Naive B cell (primary cell): ENCODE measurements at places on chromosomes 1 and 21.

GRCh38 chr1:46134660-46135331 lies 2.4 kb upstream of the PIK3R3 start:
- DNase-seq = no peak

GRCh38 chr21:29256126-29256910 lies 42.4 kb upstream of the BACH1 start:
- no peak for DNase-seq

DNA sequence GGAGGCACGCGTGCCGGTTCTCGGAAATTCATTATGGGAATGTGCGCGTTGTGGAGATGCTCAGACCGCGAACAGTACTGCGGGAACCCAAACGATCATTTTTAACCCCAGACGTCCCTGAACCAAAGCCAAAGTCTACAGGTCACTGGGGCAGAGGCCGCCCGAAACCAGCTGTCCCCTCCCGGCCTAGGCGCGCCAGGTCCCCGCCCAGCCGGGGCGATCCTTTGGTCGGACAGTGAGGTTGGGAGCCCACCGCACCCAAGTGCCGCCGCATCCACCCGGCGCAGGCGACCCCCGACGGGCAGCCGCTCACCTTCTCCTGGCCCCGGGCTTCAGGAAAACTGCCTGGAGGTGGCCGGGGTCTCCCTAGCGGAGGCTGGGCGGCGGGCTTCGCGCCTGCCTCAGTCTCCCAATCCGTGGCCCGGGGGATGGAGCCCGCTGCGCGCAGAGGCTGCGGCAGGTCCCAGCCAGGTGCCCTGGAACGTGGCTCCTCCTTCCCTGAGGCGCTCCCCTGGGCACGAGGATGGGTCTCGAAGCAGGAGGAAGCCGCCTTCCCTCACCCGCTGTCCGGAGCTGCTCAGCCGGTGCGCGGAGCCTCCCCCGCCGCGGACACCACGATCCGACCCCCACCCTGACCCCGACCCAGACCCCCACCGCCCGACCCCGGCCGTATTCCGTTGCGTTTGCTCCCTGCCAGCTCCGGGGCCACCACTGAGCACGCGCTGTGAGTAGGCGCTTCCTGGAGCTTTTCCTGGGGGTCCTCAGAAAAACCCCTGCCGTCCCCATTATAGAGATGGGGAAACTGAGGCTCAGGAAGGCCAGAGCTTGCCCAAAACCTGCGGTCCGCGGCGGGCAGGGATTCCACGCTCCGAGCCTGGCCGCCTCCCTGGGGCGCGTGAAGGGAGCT lies 8.1 kb upstream of the SLX9 start:
- peak; percentile 30 for DNase-seq

GRCh38 chr1:160862203-160863060 lies at the start of gene CD244:
Gene CD244, minus strand, starts transcription at chr1:160862887. Its CDS starts 210 bp downstream, at chr1:160862677.
- no peak for DNase-seq

GRCh38 chr1:204944662-204945061 lies 74.0 kb downstream of the NFASC start:
- DNase-seq = no peak

DNA sequence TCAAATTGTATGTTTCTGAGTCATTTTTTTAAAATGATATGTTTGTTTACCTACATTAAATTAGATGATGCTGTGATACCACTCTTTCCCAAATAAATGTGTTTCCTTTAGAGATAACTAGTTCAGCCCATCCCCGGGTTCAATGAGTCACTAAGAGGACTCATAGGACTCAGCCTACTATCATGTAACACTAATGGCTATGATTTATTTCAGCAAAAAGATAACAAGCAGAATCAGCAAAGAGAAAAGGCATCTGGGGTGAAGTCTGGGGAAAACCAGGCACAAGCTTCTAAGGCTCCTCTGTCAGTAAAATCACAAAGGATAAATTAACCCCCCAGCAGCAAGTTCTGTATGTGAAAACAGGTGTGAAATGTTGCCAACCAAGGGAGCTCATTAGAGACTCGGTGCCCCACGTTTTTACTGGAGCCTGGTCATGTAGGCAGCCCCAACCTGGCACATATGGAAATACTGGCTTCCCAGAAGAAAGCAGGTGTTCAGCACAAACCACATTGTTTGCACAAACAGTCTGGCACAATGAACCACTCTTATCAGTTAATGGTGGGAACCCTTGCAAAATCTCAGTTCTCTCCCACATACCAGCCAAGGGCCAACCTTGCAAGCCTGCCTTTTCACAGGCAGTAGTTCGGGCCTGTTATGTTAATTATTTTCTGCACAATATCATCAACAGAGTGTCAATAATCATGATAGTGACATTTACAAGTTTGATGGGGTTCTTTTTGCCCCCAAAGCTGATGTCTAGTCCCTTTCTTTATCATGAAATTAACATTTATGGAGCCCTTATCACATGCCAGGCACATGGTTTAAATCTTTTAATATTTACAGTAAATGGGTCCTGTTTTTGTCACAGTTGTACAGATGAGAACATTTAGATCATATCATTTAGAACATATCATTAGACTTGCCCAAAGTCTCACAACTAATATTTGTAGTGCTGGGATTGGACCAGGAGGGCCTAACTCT lies 23.1 kb upstream of the CNN3 start:
- no peak for DNase-seq

DNA sequence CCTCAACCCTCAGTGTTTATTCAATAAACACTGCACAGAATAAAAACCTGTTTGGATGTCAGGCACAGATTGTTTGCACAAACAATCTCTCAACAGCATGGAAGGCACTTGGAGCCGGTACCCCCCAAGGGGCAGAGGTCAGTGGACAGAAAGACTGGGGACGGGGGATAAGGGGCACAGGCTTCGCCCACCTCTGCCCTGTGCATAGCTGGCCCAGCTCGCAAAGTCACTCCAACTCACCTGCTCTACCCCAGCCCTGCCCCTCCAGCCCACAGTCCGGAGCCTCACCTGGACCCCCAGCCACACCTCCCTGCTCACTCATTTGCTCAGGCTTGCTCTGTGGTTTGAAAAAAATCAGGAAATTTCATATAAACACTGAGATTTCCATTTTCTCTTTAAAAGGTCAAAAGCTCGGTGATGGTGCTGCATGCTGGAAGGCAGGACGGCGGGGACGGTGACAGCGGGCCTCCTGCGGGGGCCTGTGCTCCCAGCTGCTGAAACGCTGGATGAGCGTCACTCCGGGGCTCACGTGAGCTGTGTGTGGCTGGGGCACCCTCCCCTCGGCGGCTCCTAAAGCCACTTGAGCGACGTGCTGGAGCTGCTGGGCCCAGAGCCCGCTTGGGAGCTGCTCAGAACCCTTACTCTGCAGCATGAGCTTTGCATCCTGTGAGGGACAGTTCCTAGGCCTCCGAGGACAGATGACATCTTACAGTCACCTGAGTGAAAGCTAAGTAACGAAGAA lies 54.5 kb downstream of the PRDM15 start:
- DNase-seq = no peak

DNA sequence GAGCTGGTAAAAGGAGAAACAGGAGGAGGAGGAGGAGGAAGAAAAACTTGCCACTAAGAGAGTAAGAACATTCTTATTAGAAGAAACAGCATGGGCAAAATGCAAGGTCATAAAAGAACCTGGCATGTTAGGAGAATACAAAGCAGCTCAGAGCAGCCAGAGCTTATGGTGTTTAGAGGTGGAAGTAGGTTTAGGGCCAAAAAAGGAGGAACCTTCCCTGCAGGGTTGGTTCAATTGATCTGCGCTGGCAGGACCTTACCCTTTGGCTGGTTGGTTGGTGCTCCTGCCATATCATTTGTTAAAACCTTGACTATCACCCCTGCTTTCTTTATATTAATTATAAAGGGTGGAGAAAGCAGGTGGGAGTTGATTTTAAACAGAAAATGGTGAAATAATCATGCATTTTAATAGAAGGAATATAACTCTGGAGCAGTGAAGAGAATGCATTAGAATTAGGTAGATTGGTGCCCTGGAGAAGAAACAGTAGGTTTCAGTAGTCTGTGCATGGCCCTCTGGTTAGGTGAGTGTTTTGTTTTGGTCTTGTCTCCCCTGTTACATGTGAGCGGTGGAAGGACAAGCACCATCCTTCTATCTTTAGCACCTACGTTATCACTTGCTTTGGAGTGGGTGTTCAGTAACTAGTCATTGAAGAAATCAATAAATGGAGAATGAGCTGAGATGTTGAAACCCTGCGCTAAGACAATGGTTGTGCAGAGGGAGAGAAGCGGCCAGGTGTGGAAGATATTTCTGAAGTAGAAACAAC lies 110.4 kb upstream of the NGF start:
- DNase-seq = no peak

DNA sequence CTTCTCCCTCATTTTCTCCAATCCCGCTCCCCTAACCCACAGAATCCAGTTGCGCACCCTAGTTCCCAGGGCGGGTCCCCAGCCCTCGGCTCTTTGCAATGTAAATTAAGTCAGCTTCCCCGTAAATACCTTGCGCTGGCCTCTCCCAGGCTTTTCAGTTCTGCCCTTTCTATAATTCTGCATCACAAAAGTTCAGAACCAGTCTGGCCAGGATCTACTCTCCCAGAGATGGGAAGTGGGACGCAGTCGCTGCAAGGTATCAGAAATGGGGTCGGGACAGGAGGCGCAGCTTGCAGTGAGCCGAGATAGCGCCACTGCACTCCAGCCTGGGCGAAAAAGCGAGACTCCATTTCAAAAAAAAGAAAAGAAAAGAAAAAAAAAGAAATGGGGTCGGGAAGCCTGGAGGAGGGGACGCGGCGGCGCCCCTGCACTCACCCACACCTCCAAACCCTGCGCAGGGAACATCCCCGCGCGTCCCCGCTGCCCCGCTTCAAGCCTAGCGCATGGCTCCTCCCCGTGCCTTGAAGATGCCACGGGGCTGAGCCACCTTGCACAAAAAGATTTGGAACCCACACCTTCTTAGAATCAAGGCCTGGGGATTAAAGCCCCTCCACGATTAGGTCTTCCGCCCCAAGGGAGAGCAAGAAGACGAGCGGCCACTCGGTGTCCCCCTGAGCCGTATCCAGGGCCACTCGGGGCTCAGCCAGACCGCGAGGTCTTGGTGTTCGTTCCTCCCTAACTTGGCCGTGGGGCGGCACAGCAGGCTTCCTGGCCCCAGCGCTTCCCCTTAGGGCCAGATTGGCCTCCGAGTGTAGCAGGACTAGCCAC lies 27.2 kb upstream of the ITLN2 start:
- DNase-seq = no peak

- DNase-seq = no peak
These were observed 1.2 kb upstream of the DBT start for GRCh38 chr1:100250807-100251206.

GRCh38 chr1:45914836-45915235 lies 111.4 kb downstream of the MAST2 start:
- no peak for DNase-seq

- no peak for DNase-seq
These were observed 443.1 kb downstream of the TTLL7 start for GRCh38 chr1:83555871-83556270.

- no peak for DNase-seq
These were observed 119.6 kb downstream of the ACTL8 start for GRCh38 chr1:17874710-17875109.

DNA sequence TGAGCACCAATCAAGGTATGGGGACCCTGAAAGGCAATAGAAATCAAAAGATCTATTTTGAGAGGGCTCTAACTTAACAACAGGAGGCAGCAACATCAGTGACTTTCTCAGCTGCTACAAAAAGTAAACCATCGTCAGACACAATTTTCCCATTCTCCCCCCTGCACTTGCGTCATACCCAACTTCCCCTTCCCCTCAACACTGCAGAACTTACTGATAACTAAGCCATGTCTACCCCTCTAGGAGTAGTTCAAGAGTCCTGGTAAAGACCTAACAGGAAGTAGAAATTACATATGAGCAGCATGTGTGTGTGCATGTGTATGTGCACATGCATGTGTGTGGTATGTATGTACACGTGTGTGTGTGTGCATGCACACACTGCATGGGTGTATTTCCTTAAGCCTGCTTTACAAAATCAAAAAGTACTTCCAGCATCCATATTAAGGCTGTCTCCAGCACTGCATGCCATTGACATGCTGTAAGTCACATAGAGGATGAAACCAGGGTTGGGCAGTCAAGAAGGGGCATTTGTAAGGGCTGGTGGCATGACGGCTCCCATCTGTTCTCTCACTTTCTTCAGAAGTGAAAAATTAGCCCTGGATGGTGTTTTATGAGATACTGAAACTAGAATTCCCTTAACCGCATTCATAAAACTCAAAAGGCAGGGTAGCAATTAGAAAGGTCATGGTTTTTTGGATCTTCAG lies 460.1 kb upstream of the RUNX1 start:
- DNase-seq = no peak

DNA sequence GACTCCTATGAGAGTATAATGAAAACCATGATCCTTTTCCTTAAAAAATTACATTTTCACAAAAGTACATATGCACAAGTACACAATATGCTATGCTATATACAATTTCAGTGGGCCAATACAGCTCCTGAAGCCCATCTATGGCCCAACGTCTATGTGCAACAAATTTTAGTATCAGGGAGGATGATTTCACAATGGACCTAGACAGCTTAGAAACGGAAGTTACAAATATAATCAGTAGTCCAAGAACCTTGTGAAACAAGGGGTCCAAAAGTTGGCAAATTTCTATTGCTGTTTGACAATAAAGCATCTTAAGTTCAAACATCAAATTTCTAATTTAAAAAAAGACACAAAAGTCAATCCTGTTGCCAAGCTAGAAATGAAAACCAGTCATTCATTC lies 87.0 kb downstream of the DPYD start:
- DNase-seq = no peak

DNA sequence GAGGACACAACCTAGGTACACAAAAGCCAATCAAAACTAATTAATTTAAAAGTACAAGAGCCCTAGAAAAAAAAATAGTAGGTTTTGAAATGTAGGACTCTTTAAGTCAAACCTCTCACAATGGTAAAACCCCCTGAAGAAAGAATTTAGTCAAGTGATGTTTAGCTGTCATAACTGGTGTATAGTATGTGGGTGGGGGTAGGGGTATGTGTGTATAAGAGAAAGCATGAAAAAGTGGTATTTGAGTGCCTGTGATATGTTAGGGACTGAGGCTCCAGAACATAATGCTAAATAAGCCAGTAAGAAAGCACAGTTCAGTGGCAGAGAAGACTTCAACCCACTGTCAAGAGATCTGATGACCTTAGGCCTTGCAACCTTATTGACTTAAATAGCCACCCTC lies 507.9 kb downstream of the TTLL7 start:
- DNase-seq = no peak

DNA sequence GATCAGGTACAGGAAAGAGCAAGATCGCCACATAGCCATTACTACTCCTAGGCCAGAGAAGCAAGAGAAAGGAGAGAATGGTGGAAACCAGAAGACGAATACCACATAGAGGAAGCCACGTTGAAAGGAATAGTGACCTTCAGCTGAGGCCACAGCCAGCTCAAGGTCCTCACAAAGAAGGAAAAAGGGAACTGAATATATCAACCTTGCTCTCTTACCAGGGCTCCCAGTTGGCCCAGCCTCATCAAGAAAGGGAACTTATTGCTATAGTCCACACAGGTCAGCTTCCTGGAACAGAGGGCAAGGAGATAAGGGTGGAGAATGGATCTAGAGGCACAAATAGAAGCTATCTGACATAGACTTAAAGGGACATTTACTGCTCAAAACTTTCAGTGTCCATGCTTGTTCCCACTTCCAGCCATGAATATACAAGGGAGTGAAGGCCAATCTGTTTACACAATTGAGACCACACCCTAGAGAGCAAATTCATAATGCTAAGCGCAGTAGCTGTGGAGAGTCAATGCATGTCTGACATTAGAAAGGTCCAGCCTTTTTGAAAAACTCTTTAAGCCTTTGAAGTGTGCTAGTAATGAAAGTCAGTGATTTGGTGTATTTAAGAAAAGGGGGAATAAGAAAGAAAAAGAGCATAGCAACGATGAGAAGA lies 120.7 kb upstream of the ZC3H11B start:
- DNase-seq = no peak
